NCI-H187 treated with DMSO at 0.1 percent for 48 hours (cell line): ENCODE measurements at places on chromosomes 1 and 21.

GRCh38 chr1:66542314-66542713, 8.4 kb downstream of the SGIP1 start:
- DNase-seq = peak; percentile 33

DNA sequence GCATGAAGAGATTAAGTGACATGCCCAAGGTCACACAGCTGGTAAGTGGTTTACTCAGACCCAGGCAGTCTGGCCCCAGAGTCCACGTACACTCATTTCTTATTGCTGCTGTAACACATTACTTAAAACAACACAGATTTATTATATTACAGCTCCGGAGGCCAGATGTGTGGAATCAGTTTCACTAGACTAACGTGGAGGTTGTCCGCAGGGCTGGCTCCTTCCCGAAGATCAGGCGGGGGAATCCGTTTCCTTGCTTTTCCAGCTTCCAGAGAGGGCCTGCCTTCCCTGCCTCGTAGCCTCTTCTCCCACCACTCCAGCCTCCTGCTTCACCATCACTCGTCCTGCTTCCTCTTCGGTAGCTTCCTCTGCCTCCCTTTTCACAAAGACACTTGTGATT, 81.2 kb downstream of the KCNN3 start:
- DNase-seq = no peak

GRCh38 chr1:79822053-79822452, 815.5 kb upstream of the ADGRL4 start:
- DNase-seq = no peak

- DNase-seq = no peak
Observed at GRCh38 chr1:101370488-101370887, 133.7 kb downstream of the S1PR1 start.
